Activated T-helper 1 cell treated with Interleukin-2 at 50 U/mL for 16 hours (primary cell): ENCODE measurements at places on chromosomes 12 and 14.

GRCh38 chr14:77804592-77804991, 4.7 kb downstream of the ADCK1 start:
- DNase-seq: no peak

DNA sequence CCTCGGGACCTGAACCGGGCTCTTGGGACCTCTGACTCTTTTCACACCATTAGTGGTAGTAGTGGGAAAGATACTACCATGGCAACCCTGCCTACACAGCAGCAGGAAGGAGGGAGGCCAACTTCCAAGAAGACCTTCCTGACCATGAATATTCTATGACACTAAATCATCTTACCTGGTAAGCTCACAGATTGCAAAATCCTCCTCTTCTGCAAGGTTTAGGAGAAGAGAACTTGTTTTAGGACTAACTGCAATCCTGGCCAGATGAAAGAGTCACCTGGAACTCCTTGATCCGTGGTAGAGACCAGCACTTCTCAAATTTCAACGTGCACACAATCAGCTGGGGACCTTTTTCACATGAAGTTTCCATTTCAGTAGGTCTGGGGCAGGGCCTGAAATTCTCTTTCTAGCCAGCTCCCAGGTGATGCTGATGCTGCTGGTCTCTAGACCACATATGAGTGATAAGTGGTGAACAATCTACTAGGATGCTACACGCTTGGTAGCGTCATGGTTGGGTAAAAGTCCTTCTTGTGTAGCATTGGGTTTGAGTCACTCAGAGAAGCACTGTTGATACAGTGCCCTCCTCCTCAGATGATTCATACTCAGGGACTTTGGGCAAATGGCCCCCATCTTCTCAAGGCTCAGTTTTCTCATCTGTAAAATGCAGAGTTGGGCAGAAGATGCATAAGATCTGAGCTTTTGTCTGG, 35.6 kb upstream of the FICD start:
- no peak for DNase-seq

DNA sequence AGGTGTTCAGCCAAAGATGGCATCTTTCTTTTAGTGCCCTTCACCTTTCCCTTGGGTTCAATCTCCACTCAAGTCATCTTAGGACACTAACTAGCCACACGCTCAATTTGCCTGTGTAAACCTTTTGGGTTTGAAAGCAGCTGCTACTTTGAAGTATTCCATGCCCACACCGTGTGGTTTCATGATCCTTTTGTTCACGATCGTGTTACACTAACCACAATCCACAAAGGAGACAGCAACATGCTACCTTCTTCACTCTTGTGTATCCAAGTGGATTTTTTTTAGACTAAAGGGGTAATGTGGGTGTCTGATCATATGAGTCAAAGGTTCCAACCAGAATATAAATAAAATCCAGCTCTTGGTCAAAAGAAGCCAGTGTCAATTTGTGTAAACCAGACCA, 122.7 kb upstream of the FAR2 start:
- DNase-seq: no peak

DNA sequence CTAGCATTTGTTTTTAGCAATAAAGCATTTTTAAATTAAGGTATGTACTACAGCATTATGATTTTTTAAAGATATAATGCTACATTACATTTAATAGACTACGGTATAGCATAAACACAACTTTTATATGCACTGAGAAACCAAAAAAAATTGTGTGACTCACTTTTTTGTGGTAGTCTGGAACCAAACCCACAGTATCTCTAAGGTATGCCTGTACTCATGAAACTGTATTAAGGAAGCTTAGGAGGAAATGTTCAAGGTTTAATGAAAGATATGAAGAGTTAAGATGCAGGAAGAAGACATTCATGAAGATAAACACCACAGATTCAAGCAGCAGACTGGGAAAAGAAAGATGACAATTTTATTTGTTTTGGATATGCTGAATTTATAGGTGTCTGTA, 51.7 kb downstream of the PPP1R12A start:
- DNase-seq: no peak

- DNase-seq: no peak
Measured at GRCh38 chr12:58563621-58564020, 356.7 kb downstream of the LRIG3 start.

- no peak for DNase-seq
Measured at GRCh38 chr12:77337362-77337761, 272.0 kb upstream of the E2F7 start.

DNA sequence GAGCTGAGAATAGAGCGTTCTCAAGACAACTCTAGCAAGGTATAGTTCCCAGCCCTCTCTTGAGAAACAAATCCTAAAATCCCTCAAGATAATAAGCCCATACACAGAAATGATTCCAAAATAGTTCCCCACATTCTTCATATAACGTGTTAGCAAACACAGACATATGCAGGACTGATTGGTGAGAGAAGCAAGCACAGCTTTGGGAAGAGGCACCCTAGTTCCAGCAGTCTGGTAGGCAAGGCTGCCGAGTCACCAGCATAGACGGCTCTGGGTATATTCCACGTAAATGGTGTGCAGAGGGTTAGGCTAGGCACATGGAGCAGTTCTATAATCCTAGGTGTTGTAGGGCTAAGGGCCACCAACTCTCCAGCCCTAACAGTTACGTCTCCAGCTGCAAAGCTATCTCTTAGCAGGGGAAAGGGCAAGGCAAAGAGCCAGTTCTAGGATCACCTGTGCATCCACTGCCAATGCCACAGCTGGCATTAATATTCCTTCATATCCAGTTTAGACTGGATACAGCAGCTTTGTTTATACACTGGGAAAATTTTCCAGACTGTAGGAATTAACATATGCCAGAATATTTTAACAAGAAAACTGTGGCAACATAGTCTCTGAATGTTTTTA, 52.9 kb downstream of the SH2B3 start:
- DNase-seq: no peak

GRCh38 chr14:77980475-77981321, 180.8 kb downstream of the ADCK1 start:
- no peak for DNase-seq

- DNase-seq: no peak
Measured at GRCh38 chr12:120939523-120939922, 35.4 kb upstream of the SPPL3 start.

GRCh38 chr12:29334937-29335336, 46.0 kb downstream of the ERGIC2 start:
- no peak for DNase-seq

DNA sequence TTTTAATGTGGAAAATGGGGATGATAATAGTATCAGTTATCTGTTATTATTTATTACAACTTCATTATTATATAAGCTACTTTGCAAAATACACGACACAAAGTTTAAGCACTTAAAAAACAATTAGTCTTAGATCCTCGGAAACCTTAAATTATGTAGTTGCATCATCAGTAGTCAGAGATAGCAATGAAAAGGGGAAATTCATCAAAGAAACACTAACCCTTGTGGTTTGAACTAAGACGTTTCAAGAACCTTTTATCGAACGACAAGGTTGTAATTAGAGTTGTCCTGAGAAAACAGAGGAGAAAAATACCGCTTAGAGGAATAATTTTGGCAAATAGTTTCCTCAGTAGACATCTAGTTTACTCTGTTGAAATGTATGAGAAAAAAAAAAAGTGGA, 198.5 kb downstream of the PTPRO start:
- no peak for DNase-seq

- DNase-seq: no peak
Measured at GRCh38 chr12:54019091-54019811, 9.0 kb upstream of the HOXC6 start.

DNA sequence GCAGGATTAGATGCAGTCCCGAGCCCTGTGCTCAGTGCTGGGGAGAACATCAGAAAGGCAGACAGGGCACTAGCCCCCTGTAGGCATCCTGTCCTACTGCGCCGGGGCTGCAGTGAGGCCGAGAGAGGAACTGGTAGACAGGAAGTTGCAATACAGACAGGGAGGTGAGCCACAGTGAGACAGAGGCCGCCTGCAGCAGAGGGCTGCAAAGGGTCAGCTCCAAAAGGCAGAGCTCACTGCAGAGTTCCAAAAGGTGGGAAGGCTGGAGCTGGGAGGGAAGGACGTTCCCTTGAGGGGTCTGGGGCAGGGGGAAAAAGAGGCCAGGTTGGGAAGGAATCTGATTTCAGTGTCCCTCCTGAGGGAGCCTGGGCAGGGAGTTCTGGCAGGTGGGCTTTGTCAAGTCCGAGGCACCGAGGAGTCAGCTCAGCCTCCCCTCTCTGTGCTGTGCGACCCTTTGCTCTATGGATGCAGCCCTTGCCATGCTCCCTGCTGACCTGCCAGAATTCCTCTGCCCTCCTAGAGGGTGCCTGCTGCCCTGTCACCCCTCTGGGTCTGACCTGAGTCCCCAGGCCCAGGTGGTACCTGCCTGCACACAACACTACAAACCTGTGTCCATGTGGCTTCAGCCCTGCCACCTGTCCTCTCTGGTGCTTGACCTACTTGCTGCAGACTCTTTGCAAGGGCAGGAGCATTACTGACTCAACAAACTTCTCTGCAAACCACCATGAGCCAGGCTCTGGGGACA, 63.5 kb downstream of the PRMT8 start:
- no peak for DNase-seq

- DNase-seq: no peak
Measured at GRCh38 chr14:23344481-23344880, 8.2 kb downstream of the SLC22A17 start.

DNA sequence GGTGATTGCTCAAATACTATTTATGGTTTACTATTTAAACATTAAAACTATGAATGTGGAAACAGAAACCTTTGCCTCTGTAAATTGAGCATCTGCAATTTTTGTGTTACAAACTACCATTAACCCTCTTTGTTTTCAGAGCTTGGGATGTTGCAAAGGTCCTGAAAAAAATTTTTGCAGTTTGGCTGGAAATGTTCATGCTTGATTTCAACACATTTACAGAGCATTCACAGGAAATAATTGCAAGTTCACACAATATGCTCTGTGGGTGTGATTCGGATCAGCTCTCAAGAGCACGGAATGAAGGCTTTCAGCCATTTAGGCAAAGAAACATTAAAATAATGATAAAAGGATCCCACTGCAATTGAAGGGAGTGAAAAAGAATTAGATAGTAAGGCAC, 232.9 kb downstream of the ATP23 start:
- DNase-seq: no peak

GRCh38 chr12:38607295-38607694, 290.7 kb downstream of the ALG10B start:
- no peak for DNase-seq

- DNase-seq: no peak
Measured at GRCh38 chr14:103561381-103562178, 877 bp downstream of the BAG5 start.

DNA sequence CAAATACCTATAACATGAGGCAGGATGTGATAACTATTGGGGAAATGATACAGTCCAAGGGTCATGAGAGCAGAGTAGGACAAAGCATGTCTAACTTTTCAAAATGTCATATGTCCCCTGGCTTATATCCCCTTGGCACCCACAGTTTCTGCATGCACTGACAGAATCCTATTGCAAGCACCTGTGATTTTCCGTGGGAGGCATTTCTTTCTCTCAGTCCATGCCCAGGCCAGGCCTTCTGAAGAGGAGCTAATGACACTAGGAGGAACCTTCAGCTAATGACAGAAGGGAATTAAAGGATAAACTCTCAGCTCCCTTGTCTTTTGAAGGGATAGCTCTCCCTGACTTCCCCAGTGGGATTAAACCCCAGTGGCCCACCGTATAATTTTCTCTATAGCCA, 249.2 kb downstream of the TTC6 start:
- DNase-seq: no peak

DNA sequence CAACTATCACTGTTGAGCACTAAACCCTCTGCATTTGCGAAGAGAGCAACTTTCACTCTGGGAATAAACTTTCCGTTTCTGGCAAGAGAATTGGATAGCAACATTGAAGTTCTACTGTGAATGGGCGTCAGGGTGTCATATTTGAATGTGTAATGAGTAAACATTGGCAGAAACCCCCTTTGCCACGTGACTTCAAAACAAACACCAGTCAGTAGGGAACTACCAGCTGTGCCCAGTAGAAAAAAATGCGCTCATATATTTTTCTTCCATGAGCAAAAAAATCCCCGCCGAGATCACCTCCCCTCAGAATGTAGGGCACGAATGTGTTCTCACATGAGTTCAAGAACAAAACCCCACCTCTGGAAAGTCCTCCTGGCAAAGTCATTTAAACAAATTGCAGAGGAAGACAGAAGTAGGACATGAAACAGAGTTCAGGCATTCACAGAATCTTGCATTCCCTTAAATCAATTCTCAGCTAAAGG, 80.6 kb downstream of the BTG1 start:
- DNase-seq: no peak

- no peak for DNase-seq
Measured at GRCh38 chr14:95047754-95048153, 109.6 kb downstream of the DICER1 start.

- DNase-seq: no peak
Measured at GRCh38 chr14:67373347-67373746, 13.2 kb downstream of the EIF2S1 start.

DNA sequence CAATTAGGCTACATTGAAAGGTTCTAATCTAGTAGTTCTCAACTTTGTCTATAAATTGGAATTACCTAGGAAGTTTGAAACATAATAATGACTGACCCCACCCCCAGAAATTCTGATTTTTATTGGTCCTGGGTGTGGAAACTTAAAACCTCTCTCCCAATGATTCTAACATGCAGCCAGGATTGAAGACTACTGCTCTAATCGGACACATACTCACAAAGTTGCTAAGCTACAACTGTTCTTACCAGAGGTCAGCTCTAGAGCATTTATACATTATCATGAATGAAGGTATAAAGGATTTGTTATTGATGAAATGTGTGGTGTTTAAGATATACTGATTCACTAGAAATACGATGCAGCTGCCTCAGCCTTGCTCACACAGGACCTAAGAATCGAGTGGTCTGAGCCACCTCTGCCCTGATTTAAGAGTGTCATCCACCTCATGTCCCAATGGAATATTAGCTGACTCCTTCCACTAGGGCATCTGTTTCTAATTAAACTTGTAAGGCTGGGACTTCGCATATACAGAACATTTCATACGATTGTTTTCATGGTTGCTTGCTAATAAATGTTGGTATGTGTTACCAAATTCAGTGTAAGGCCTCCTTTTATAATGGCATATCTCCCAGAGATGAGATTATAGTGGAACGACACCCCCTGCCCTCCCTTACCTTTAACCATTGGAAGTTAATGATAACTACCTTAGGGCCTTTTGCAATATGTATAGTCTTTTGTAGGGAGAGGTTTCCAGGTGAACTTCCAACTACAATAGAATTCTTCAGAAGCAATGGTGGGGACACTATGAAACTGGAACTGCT, 410.8 kb upstream of the PDE3A start:
- DNase-seq: no peak

- no peak for DNase-seq
Measured at GRCh38 chr12:93145086-93145485, 216.0 kb upstream of the EEA1 start.

- no peak for DNase-seq
Measured at GRCh38 chr14:94514351-94514750, 5.1 kb upstream of the SERPINA12 start.

- DNase-seq: no peak
Measured at GRCh38 chr14:79786522-79786921, 424.8 kb downstream of the DIO2 start.

GRCh38 chr12:108722992-108723766, 8.1 kb downstream of the CORO1C start:
- DNase-seq: no peak

GRCh38 chr12:128825835-128826234, 2.1 kb upstream of the SLC15A4 start:
- no peak for DNase-seq
